Stimulated activated CD8-positive, alpha-beta memory T cell treated with anti-CD3 and anti-CD28 coated beads, Interleukin-7, amount 100 ng/mL, for 24 hours (primary cell): ENCODE measurements at places on chromosomes 6 and 20.

DNA sequence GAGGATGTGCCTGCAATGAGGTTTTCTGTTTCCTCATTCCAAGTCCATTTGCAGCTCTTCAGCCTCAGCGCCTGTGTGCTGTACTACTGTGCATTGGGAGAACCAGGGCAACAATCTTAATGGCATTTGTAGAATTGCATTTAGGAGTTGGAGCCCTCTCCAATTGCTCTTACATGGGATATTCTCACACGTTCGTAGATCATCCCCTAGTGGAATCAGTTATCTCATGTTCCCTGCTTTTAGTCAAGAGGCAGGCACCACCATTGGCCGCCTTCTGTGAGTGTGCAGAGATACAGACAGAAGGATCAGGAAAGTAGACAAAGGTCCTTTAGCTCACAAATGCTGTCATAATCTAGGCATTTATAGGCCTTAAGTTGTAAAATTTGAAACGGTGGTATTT lies 84.2 kb upstream of the RGS17 start:
- DNase-seq = no peak

- DNase-seq = no peak
Measured at GRCh38 chr6:96563853-96564252, 925 bp downstream of the FHL5 start.

- DNase-seq = no peak
Measured at GRCh38 chr6:170205126-170205525, 85.8 kb downstream of the DLL1 start.

DNA sequence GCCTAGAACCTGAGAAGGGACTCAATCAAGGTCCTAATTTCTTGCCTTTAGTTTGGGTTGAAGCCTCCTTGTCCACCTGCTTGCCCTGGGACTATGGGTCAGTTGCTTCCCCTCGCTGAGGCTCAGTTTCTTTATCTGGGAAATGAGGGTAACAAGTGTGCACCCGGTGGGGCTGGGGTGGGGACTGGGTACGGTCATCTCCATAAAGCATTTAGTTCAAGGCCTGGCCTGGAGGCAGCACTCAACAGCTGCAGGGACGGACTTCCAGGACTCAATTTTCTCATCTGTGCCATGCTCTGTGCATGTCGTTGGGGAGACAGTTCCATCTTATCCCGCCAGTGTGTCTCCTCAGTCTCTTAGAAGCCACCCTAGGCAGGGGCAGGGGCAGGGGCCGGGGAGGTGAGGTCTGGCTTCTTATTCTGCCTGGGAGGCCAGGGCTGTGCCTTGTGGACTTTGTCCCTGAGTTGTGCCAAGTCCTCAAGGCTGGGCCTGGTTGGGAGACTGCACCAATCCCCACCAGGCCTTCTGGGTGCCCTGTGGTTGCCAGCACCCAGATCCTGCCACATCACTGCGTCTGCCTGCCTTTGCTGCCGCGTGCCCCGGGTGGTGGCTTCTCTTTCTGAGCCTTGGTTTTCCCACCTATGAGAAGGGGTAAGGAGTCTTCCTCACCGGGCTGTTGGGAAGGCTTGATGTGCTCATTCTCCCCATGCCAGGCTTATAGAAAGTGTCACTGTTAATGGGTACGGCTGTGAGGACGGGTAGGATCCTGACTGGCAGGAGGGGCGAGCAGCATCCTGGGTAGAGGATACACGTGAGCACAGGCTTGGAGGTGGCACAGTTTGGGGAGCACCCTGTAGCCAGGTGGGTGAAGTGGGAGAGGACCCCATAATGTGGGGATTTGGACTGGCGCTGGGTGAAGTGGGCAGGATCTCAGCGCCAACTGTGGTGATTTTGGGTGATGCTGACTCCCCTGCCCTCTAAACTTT lies 8.6 kb downstream of the SRC start:
- DNase-seq = no peak

DNA sequence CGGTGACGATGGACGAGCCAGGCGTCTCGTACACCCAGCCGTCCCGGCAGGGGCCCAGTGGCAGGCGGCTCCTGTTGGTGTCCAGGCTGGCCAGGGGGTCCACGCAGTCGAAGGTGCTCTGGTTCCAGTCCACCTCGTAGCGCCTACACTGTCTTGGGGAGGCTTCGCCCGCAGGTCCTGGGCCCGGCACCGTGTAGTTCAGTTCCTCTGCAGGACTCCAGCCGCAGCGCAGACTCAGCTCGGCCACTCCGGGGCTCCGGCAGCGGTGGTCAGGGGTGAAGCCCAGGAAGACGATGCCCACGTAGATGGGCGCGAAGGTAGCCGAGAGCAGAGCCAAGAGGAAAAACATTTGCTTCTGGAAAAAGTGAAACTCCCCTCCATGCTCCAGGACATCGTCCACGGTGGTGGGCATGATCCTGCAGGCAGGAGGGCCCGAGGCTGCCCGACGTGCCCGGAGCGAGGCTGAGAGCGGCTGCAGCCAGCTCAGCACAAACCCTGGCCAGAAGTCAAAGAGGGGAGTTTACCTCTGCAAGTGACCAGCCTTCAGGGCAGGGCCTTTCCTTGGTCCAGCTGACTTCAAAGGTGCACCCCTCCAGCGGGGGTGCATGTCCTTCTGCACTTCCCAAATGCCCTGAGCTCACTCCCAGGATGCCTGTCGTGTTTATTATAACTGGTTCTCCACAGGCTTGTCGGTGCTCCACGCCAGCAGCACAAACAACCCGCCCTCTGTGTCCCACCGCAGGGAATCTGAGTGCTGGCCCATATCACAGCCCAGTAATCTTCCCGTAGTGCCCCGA lies at the start of gene SLC22A2:
Gene SLC22A2, minus strand, starts transcription at position 476 of the 797 bp plus-strand sequence. Its CDS starts 64 bp downstream, at position 412.
- no peak for DNase-seq

DNA sequence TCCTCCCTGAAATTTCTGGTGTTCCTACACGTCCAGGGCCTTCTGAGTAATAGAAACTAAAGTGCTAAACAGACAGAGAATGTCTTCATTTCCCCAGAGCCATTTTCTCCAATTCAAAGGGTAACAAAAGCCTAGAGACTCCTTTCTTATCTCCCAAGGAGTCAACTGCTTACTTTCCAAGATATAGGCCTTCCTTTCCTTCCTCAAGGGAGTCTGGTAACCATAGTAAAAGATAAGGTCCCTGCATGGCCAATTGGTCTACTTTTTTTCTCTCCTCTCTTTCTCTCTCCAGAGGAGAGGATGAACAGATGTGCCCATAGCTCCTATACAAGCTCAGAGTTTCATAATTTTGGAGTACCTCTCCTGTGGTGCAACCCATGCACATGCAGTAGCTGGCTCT lies 185.7 kb downstream of the ASCC3 start:
- no peak for DNase-seq

DNA sequence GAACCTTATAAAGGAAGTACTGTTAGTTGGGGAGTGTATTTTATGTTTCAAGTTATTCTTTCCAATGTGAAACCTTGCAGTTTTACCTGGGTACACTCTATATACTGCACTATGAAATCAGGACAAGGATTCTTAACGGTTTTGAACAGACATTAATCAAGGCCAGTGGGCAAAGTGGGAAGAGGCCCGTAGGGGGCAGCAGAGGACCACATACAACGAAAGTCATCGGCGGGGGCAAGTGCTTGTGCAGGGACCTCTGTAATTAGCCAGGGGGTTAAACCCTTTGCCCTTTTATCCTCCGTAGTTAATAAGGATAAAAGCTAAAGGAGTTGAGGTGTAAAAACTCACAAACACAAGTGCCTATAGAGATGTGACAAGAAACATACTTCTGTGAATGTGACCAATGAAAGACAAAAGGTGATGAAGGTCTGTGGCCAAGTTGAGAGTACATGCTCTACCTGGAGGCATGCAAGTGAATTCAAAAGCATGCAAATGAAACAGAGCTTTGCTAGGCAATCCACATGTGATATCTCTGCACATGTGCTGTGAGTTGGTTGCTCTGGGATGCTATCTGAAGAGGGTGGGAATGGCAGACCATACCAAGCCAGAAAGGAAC lies 392.7 kb upstream of the MAN1A1 start:
- DNase-seq = peak; percentile 47

DNA sequence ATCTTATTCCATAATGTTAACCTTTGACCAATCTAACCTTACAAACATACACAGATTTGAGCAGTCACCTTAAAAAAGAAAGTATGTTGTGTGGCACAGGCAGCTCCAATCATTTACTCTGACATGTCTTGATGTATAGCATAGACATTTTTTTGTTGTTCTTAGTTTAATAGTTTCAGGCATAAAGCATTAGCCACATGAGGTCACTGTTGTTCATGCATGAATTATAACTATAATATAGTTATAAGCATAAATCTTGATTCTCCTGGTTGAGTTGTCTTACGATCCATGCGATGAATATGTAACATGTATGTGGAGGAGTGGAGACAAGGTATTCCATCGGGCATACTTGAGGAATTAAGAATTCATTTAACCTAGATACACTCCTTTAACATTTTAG lies 26.1 kb upstream of the NKAIN2 start:
- DNase-seq = no peak

- peak; percentile 30 for DNase-seq
Measured at GRCh38 chr6:127464881-127465459, 5.8 kb upstream of the KIAA0408 start.
